ENCODE measurements at places on chromosomes 11 and 22.

DNA sequence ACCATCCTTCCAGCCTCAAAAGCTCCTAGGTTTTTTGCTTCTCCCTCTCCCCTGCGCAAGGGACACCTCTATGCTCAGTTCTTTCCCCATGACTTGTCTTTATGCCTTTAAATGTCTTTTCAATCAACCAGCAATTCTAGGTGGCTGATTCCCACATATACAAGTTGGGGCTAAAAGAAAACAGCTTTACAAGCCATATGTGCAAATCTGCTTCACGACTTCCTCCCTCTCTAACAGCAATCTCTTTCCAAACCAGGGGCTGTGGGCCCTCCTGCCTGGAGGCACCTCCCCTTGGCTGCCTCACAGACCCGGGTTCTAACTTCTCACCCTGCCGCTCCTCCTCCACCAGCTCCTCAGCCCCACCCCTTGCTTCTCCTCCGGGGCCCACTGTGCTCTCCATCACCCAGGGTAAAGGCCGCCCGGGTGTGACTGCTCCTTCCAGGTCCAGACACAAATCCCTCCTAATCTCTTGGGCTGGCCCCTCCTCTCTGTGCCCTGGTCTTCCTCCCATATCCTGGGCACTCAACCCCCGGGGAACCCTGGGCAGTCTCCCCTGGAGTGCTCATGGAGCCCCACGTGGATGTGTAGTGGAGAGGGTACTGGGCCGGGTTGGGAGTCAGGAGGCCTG is 14.1 kb downstream of the TMPRSS13 start:
- DNase-seq, result no peak

GRCh38 chr11:32026766-32027165 is 64.1 kb upstream of the RCN1 start:
- no peak for DNase-seq

- DNase-seq, result peak; percentile 60
Observed at GRCh38 chr11:34416766-34417165, 22.0 kb upstream of the CAT start.

DNA sequence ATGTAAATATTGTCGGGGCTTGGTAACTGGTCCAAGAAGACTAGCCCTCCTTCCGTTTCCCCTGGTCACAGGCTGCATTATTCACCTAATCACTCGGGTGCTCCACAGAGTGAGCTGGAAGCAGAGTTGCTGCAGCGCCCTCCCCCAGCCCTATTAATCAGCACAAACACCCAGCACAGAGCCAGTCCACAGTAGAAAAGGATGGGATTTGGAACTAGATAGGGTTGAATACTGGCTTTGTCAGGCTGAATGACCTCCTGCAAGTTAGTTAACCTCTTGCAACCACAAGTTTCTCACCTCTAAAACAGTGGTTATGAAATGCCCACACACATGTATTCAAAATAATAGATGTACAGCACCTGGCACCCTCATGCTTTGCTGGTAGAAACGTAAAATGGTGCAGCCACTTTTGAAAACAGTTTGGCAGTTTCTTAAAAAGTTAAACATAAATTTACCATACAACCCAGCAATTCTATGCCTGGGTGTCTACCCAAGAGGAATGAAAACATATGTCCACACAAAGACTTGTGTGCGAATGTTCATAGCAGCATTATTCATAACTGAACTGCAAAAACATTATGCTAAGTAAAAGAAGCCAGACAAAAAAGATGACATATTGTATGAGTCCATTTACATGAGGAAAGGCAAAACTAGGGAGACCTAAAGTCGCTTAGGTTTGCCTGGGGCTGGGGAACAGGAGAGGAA is 31.7 kb upstream of the APLP2 start:
- no peak for DNase-seq

DNA sequence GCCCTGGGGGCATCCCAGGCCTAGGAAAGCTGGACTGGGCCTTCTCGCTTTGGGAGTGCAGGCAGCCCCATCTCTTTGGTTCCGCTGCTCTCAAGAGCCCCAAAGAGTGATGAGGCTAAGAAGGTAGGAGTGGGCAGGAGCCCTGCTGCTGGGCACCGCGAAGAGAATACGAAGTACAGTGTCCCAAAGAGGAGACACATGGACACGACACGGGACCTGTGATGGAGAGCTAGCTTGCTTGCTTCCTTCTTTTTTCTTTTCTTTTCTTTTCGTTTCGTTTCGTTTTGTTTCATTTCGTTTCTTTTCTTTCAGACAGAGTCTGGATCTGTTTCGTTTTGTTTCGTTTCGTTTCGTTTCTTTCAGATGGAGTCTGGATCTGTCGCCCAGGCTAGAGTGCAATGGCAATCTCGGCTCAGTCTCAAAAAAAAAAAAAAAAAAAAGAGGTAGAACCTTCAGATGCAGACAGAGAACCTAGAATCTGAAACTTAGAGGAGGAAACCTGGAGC is 10.6 kb downstream of the MGAT3 start:
- DNase-seq, result no peak

GRCh38 chr22:24153959-24154358 is 27.3 kb upstream of the SUSD2 start:
- DNase-seq, result no peak

DNA sequence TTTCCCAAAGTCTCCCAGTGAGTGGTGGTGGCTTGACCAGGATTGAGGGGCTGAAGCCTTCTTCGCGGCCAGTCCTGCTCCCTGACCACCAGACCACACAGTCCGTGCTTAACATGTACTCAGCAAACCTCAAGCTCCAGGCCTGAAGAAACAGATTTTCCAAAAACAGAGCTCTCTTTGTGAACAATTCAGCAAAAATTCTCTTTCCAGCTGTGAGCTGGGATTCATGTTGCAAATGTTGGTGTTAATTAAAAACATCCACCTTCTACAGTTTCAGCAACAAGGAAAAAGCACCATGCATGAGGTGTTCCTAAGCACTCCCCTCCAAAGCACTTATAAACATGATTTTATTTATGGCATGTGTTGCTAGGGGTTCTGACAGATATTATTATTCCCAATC is 129.5 kb downstream of the ETS1 start:
- DNase-seq, result no peak

DNA sequence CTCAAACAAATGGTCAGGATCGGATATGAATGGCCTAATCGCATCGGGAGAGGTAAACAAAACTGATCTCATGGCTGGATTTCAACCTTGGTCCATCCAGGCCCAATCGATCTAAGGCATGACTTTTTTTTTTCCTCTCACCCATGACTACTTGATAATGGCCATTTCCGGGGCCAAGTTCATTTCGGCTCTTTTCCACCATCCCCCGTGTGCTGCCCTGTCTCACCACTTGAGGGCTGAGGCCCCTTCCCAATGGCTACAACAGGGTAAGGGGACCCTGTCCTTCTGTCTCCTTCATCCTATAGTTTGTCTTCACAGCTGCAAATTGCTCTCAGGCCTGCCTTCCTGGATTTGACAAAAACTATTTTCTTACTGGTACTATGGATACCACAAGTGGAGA is 26.7 kb downstream of the GRAP2 start:
- DNase-seq, result no peak

DNA sequence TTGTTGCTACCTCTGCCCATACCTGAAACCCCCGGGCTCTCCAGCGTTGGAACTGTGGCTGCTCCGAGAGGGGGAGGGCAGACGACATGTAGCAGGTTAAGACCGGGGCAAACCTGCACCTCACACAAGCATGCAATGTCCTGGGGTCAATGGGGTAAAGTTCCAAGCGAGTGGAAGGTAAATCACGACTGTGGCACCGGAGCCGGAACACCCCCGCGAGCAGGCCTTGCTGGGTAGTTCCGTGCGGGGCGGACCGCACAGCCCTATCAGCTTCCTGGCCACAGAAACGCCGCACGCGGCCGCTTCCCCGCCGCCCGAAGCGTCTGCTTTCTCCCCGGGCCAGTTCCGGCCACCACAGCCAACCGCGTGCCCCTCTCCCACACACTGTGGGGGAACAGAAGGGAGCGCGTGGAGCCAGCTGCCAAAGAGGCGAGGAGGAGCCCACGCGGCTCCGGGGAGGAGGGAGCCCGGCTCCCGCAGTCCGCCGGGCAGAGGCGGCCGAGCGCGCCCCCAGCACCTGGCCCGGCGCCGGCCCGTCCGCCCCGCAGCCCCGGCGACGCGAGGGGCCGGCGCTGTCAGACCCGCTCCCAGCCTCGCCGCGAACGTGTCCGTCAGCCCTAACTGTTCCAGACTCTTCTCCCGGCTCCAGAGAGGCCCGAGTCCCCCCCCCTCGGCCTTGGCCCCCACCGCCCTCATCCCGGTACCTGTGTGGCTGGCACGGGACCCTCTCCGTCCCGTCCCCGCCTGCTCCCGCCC is 1.6 kb downstream of the SPTBN2 start:
- peak; percentile 34 for DNase-seq

DNA sequence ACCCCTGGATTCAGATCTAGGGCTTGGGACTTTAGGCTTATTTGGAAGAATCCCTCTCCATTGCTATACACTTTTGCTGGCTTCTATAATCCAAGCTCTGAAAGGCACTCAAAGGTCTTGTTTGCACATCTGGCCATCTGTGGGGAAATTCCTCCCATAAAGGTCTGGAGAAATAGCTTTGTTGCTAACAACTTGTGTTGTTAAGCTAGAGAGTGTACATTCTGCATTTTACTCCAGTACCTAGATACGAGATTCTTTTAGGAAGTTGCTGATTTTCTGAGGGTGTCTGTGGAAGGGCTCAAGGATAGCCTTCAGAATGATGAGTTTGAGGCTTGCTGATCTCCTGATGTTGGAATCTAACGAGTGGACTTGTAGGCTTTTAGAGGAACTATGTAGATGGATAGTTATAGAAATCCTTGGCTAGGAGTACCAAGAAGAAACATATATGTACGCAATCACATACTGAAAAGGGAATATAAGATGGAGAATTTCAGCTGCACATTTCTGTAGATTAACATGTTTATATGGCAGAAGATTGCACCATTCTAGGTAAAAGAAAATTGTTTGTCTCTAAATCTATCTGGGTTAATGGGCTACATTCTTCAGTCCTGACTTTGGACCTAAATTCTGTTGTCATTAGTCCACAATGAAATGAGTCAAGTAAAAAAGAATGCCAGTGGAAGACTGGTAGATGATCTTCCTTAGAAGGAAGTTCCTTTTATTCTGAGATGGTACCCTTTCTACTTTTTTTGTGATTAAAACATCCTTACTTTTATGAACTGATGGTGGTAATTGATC is 51.0 kb downstream of the UBASH3B start:
- no peak for DNase-seq

DNA sequence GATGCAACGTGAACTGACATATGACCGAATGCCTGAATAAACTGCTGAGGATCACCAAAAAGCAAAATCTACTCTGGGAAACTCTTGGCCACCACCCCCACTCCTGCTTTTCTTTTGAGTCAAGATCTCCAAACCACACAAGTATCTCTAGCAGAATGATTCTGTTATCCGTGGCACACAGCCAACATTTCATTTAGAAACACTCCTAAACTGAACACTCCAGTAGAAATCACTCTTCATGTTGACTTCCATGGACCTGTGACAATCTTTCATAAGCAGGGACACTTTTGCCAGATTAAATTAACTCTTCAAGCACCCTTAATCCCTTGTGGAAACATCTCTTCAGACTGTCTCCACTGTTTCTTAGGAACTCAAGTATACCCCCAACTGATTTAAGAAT is 44.4 kb downstream of the VSIG10L2 start:
- DNase-seq, result no peak

GRCh38 chr11:32402836-32403235 is 32.5 kb downstream of the WT1 start:
- DNase-seq, result no peak

GRCh38 chr11:2308713-2309112 is 6.9 kb downstream of the TSPAN32 start:
- DNase-seq, result no peak

GRCh38 chr11:126190792-126191191 is 20.7 kb downstream of the RPUSD4 start:
- no peak for DNase-seq

- DNase-seq, result no peak
Observed at GRCh38 chr11:78313181-78313795, 104.3 kb downstream of the GAB2 start.

DNA sequence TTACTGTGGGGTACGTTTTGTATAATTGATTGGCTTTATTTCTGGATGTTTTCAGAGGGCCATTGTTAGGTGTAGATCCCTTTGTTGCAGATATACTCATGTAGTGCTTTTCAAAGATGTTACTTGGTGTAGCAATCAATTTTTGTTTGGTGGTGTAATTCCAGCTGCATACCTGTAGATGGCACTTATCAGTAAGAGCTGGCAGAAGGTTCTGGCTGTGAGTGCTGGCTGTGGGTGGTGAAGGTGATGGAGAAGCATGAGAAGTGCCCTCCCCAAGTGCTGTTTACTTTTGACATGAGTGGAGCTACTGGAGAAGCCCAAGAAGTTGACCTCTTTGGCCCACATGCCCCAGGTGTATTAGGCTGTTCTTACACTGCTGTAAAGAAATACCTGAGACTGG is 1074.9 kb downstream of the FAM181B start:
- DNase-seq, result peak; percentile 8

DNA sequence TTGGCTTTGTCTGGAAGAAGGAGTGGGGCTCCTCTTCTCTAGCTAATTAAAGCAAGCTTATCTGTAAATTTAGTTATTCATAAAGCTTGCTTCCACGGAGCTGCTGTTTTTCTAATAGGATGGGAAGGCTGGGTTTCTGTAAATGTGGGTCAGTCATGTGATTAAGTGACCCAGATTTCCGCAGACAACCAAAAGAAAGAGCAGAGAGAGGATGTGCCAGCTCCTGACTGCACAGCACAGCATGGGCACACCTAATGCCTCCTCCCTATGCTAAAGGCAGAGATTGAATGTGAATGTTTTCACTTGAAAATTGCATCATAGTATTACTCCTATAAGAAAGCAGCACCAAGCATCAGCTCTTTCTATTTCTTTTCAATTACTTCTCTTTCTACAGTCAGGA is 160.2 kb downstream of the FAT3 start:
- no peak for DNase-seq

GRCh38 chr22:46025973-46026898 is 49.3 kb upstream of the WNT7B start:
- DNase-seq, result no peak

- no peak for DNase-seq
Observed at GRCh38 chr11:66264383-66264782, 4.1 kb upstream of the RAB1B start.

GRCh38 chr11:6566704-6567370 is 36.6 kb downstream of the RRP8 start:
- no peak for DNase-seq

DNA sequence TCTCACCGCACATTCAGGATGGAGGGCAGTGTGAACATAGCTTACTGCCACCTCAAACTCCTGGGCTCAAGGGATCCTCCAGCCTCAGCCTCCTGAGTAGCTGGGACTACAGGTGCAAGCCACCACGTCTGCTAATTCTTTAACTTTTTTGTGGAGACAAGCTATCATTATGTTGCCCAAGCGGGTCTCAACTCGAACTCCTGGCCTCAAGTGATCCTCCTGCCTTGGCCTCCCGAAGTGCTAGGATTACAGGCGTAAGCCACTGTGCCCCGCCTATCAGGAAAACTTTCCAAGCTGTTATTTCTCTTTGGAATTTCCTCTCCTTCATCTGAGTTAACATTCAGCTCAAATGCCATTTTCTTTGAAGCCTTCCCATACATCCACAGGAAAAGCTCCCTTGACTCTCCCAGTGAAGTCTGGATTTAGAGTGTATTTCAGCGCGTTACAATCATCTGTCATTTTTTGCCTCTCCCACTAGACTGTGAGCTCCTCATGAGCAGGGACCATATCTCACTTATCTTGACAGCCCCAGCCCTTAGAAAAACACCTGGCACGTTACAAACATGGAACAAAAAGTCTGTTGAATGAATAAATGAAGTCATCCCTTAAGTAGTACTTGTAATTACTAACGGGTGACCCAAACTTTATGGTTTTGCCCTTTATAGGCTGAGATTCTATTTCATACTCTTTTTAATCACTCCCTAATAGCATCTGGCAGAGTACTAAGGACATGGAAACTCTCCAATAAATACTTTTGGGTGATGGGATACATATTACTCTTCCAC is 2.2 kb downstream of the MRTFA start:
- DNase-seq, result no peak

GRCh38 chr22:42414565-42415303 is 17.5 kb downstream of the NFAM1 start:
- DNase-seq, result peak; percentile 82

Measured in inflammatory macrophage treated with lipopolysaccharide for 1 hour (primary cell).